ENCODE measurements at places on chromosomes 5 and 9. TPM values are rescaled to one million over a fixed set of nuclear protein-coding genes. Genes with fewer than 3 reads are reported as not detected.

The NUTM2G gene
- 1.1 TPM for polyA plus RNA-seq

The GABRA6 gene
- polyA plus RNA-seq, result not detected

The TMEM167A gene
- 109 TPM for polyA plus RNA-seq

The SKP2 gene
- 55.5 TPM for polyA plus RNA-seq

The IL3 gene
- not detected for polyA plus RNA-seq

The PCDHGA9 gene
- polyA plus RNA-seq, result 6.5 TPM

The IL33 gene
- 7.3 TPM for polyA plus RNA-seq

The IRX1 gene
- 23.9 TPM for polyA plus RNA-seq

The CYSRT1 gene
- 13.2 TPM for polyA plus RNA-seq

The DNAJC21 gene
- 91.7 TPM for polyA plus RNA-seq

The FOXD4L5 gene
- polyA plus RNA-seq, result 0.27 TPM

The PGM5 gene
- polyA plus RNA-seq, result 38.2 TPM

The PIGO gene
- polyA plus RNA-seq, result 36.9 TPM

The XPA gene
- polyA plus RNA-seq, result 46.7 TPM

The SLC25A48 gene
- 4.1 TPM for polyA plus RNA-seq

The ABL1 gene
- 72.6 TPM for polyA plus RNA-seq

The ADAMTS2 gene
- 7.8 TPM for polyA plus RNA-seq

The DPYSL3 gene
- 33.8 TPM for polyA plus RNA-seq
